ENCODE measurements at places on chromosomes 6 and 20. TPM values are rescaled to one million over a fixed set of nuclear protein-coding genes. Genes with fewer than 3 reads are reported as not detected.

Gene BPIFB2
- polyA plus RNA-seq, result not detected

Gene CTNNBL1
- polyA plus RNA-seq, result 38.4 TPM

Gene MAP3K5
- 2.5 TPM for polyA plus RNA-seq

Gene DEFB132
- not detected for polyA plus RNA-seq

DNA sequence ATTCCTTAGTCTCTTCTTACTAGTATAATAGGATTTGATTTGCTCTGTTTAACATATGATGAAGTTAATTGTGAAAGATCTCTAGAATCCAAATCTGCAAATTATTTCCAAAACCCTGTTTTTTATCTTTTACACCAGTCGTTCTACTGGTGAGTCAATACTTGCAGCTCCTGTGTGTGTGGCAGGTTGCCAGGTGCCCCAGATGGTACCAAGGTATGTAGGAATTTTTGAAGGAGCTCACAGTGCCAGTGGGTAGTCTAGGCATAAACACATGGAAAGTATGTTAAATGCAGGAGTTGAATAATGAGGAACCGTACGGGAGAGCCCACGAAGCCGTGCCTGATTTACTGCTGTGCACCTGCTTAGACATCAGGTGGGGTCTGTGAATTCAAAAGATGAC lies 192.2 kb downstream of the FARS2 start:
- no peak for DNase-seq

DNA sequence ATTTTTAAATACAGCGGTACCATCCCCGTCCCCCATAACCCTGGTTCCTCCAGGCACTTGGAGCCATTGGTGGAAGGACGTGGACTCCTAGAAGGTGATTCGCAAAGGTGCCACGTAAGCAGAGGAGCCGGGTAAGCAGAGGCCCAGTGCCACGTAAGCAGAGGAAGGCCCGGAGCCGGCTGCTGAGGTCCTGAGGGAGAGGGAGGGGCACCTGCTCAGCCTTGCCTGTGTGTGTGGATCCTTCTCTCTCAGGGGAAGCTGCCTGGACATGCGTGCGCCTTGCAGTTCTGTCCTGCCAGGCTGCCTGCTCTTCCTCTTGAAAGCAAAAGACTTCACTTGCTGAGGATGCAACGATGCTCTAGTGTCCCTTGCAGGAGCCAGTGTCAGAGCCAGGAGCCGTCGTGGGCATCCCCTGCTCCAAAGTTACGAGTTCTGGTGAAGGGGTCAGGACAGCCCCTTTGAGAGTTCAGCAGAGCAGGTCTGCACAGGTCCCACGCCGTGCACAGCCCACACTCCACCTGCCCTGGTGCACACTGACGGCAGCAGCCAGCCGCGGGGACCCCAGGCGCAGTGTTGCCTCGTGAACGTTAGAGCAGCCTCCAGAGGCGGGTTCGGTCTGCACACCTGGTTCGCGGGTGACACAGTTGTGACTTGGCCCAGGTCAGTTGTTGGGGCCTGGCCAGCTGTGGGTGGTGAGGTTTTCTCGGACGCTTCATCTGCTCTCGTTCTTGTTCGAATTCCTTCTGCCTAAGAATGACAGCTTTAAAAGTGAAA lies 1.9 kb upstream of the NKAIN4 start:
- DNase-seq, result no peak

- no peak for DNase-seq
Measured at GRCh38 chr6:108523697-108524096, 37.0 kb upstream of the FOXO3 start.

DNA sequence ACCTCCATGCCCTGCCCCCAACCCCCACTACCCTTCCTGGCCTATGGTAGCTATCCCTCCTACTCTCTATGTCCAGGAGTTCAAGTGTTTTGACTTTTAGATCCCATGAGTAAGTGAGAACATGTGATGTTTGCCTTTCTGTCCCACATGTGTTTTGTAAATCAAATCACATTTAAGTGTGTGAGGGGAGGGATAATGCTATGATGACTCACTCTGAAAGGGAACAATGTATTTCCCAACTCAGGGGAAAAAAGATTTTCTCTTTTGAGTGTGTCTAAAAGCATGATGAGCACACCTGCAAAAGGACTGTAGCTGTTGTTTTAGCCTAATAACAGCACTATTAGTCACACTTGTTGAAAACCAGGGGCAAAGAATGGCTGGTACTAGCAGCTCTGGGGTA lies 193.7 kb downstream of the GJA10 start:
- DNase-seq, result peak; percentile 38

- no peak for DNase-seq
Measured at GRCh38 chr20:13571662-13572061, 67.1 kb downstream of the TASP1 start.

- DNase-seq, result no peak
Measured at GRCh38 chr6:66232890-66233289, 525.9 kb upstream of the EYS start.

DNA sequence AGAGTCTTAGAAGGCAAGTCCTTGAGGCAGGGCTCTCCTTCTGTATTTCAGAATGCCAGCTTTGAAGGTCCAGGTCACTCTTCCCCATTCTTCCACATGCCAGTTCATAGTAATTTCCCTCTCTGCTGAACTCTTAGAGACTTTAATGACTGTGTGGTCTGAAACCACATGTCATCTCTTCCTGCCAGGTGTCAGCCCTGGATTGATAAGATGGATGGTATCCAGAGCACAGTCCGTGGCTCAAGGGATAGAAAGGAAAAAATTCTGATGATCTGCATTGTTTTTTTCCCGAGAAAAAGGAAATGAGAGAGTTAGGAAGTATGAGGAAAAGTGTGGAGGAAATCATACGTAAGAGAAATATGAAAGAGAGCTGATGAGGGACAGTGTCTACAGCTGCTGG lies 250.9 kb downstream of the TPBG start:
- no peak for DNase-seq

- no peak for DNase-seq
Measured at GRCh38 chr6:44105993-44106740, 21.1 kb downstream of the MRPL14 start.

- no peak for DNase-seq
Measured at GRCh38 chr6:113050979-113051378, 703.8 kb downstream of the RFPL4B start.

DNA sequence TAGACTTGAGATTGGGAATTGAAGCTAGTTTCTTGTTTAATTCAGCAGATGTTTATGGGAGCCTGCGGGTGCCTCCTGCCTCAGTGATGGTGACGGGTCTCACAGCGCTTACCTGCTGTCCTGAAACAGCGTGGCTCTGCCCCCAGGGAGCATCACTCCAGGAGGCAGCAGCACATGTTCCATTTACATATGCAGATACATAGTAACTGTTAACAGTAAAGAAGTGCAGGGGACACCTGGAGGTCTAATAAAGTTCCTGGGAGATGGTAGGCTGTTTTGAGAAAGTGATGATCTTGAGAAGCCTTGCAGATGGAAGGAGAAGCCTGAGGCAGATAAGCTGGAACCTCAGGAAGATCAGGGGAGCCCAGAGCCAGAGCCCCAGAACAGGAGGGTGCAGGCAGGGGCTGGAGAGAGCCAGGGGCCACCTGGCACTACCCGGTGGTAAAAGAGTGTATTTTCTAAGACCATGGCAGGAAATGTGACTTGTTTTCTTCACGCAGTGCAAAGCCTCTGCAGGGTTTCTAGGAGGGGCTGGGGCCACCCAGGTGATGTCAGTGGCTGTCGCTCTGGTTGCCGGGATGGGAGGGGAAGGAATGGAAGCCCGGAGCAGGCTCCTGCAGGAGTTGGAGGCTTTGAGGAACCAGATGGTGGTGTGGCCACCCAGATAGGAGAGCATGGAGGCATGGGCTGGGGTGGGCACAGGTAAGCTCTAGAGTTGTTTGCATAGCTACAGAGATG lies 24.2 kb upstream of the KIF25 start:
- DNase-seq, result no peak

DNA sequence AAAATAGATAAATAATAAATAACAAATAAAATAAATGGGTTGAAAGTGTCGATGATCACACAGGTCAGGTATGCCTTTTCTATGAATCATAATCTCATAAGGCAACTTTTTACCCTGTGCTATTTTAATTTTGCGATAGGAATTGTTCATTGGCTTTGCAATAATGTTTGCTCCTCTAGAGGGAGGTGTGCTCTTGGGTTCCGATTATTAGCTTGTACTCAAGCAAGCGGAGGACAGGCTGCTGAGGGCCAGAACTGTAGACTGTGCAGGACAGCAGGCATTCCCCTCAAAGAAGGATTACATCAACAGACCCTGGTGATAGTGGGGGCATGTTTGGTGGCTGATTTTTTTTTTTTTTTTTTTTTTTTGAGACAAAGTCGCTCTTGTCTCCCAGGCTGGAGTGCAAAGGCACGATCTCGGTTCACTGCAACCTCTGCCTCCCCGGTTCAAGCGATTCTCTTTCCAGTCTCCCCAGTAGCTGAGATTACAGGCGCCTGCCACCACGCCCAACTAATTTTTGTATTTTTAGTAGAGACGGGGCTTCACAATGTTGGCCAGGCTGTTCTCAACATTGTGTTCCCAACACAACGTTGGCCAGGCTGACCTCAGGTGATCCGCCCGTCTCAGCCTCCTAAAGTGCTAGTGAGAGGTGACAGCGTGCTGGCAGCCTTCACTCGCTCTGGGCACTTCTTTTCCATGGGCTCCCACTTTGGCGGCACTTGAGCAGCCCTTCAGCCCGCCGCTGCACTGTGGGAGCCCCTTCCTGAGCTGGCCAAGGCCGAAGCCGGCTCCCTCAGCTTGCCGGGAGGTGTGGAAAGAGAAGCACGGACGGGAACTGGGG lies 35.6 kb downstream of the RIOK1 start:
- no peak for DNase-seq

DNA sequence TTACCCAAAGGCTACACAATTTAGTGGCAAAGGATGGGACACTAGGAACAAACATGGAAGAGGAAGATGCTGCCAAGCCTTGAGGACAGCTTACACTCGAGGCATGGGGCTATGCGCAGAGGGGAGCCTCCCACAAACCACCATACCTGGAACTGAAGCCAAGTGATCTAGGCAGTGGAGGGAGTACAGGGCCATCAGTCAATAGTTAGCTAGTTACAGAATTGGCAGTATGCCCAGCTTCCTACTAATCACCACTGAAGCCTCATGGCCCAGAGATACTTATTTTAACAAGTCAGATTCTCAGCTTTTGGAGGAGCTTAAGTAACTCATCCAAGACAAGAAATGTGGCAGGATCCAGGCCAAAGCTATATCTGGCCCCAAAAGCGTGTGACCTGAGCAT lies 226.6 kb upstream of the MOCS1 start:
- no peak for DNase-seq

- DNase-seq, result no peak
Measured at GRCh38 chr6:14968056-14968637, 277.7 kb upstream of the JARID2 start.

All from BJ (cell line).